ENCODE measurements at places on chromosomes 4 and X.

GRCh38 chr4:2442175-2442993 lies 23.6 kb downstream of the CFAP99 start:
- no peak for DNase-seq

DNA sequence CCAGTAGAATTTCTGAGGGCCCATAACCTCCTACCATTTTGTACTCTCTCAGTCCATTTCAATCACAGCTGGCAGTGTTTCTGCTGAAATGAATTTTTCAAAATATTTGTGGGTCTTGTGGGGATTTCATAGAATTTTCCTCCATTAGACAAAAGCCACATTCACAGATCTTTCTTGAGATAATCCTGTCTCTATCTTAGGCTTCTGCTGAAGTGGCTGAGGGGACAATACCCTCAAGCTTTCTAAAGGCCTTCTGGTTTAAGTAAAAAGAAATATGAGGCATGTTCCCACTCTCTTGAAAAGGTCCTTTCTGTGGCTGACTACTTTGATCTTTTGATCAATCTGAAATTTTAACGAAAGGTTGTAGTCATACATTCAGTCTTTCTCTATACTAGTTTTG lies 1930.0 kb upstream of the AGA start:
- DNase-seq, result no peak

- no peak for DNase-seq
These were observed 2164.0 kb downstream of the PCDH7 start for GRCh38 chr4:32884198-32884597.

GRCh38 chr4:130814896-130815295 lies 1718.9 kb downstream of the C4orf33 start:
- no peak for DNase-seq

- no peak for DNase-seq
These were observed 47.1 kb upstream of the CCSER1 start for GRCh38 chr4:90080116-90080515.

DNA sequence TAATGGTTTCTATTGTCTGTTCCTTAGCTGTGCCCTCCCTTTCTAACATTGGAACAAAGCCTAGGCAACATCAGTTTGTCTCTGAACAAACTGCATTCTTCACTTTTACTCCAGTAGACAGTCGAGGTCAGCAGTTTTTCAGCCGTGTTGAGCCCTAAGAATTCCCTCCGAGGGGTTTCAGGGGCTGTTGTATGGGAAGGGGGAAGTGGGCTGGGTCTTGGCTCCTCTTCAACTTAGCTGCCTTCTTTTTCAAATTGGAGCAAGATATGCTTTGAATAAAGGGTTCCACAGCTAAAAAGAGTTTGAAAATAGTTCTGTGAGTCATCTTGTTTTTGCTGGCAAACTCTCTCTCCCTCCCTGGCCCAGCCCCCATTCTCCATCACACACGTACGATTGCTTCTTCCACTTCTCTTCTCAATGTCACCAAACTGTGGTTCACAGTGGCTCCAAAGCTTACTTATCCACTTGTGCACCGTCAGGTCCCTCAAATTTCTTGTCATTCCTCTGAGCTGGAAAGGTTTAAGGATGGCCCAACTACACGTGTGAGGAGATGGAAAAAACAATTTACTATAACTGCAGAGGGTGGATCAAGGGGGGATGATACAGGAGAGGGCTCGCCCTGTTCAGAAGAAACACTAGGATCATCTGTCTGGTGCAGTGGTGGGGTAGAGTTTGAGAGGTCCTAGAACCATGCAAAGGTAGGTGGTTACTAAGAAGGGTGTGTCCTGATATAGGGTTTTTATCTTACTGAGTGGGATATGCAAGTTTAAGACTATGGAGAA lies 9.2 kb upstream of the MAML3 start:
- no peak for DNase-seq

- DNase-seq, result no peak
These were observed 1403.1 kb upstream of the TENM3 start for GRCh38 chr4:180840142-180840541.

GRCh38 chr4:114088481-114088880 lies 109.0 kb upstream of the ARSJ start:
- no peak for DNase-seq

GRCh38 chr4:137707102-137707620 lies 174.9 kb upstream of the PCDH18 start:
- DNase-seq, result no peak

DNA sequence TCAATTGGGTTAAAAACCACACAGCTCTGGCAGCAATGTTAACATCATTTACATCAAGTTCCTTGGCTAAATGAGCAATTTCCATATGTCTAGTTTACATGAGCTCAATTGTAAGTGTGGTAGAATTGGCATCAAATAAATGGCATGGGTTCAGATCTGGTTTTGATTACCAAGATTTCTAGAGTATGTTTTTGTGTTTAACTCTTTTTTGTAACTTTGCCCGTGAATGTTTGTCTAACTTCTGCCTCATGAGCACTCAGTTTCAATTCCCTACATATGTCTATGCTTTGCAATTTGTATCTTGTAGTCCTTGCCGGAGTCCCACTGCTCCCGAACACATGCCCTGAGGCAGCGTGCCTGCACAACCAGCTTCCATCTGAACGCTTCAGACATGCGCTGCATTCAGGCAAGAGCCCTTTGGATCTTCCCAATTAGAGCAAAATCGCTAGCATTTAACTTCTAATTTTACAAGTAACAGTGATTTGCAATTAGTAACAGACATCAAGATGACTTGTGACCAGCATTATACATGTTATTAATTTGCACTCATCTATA lies 644.4 kb downstream of the TRIML1 start:
- DNase-seq, result no peak
